ENCODE measurements at places on chromosomes 2 and 18. TPM values are rescaled to one million over a fixed set of nuclear protein-coding genes. Genes with fewer than 3 reads are reported as not detected.

Gene GTF3C2
- total RNA-seq = 30.8 TPM

Gene TTN
- 4,462 TPM for total RNA-seq

Gene SGPP2
- total RNA-seq = 0.06 TPM

Gene DCTN1
- 99.0 TPM for total RNA-seq

Gene TXNDC2
- not detected for total RNA-seq

Gene LAPTM4A
- 69.6 TPM for total RNA-seq

Gene TMEM17
- total RNA-seq = 0.57 TPM

GRCh38 chr2:31440764-31441163, 26.2 kb upstream of the XDH start:
- no peak overlapping the region for H3K4me3 ChIP-seq
- H3K27me3 ChIP-seq = no peaks in the 10 kb centered on the region
- H3K27ac ChIP-seq = no peak overlapping the region
- no peak for DNase-seq
- H3K36me3 ChIP-seq = no peaks in the 10 kb centered on the region

- H3K27ac ChIP-seq = no peak overlapping the region
- no peak overlapping the region for H3K4me3 ChIP-seq
- H3K4me1 ChIP-seq = no peaks in the 10 kb centered on the region
- no peaks in the 10 kb centered on the region for H3K36me3 ChIP-seq
- no peaks in the 10 kb centered on the region for H3K27me3 ChIP-seq
Observed at GRCh38 chr18:24651434-24651833, 191.0 kb downstream of the HRH4 start.

DNA sequence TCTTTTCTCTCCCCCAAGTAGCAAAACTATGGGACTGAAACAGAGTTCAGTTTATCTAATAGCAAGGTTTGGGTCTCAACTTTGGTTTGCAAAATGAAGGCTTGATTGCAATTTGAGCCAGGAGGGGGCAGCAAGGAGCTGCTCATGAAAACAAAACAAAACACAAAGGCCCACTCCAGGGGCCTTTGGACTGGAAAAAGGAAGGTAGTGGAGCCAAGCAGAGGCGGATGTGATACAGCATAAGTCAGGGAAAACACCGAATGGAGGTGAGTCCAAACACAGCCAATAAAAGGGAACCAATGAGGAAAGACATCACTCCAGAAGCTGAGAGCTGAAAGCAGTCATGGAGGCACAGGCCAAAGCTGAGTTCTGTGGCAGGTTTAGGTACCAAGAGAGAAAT, 799.7 kb upstream of the ACVR2A start:
- no peaks in the 10 kb centered on the region for H3K4me1 ChIP-seq
- peak; percentile 22 for DNase-seq
- no peak overlapping the region for H3K4me3 ChIP-seq
- H3K27me3 ChIP-seq = no peaks in the 10 kb centered on the region

DNA sequence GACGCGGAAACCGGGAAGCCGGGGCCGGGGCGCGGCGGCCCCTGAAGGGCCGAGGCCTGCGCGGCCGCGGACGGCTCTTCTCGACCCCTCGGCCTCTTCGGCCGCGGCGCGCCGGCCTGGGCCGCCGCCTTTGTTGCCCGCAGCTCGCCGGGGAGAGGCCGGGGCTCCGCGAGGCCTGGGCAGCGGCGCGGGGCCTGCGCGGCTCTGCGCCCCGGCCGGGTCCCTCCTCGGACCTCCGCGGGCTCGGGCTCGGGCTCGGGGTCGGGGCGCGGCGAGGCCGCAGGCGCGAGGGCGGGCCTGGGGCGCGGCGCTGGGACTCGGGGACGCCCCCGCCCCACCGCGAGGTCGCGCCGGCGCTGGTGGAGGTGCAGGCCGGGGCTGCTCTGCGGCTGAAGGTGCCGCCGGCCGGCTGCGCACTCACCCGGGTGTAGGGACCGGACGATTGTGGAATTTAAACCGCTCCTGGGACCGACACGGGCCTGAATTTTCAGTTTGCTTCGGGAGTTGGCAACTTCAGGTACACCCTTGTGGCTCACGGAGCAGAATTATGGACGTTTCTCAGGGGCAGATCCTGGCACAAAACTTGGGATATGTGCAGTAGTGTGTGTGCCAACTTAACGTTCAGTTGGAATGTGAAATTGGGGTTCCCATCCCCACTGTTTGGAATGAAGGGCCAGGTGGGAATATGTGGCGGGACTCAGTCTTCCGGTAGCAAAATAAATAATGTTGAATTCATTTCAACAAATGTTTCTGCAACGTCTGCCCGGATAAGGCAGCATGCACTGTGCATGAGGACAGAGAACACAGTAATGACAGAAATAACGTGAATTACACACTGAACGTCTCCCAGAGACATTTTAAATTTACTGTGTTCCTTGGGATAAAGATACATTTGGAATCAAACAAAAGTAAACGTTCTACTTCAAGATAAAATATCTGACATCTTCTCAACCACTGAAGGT, 787 bp downstream of the SOCS6 start:
- peaks cover 43% of the 10 kb centered on the region for H3K4me1 ChIP-seq
- peak; percentile 37 for DNase-seq
- no peaks in the 10 kb centered on the region for H3K36me3 ChIP-seq
- H3K27me3 ChIP-seq = no peaks in the 10 kb centered on the region

- H3K27me3 ChIP-seq = no peaks in the 10 kb centered on the region
- no peak overlapping the region for H3K4me3 ChIP-seq
- H3K27ac ChIP-seq = no peak overlapping the region
- H3K4me1 ChIP-seq = peaks cover 21% of the 10 kb centered on the region
Observed at GRCh38 chr18:35000457-35000856, 40.8 kb upstream of the MAPRE2 start.

GRCh38 chr2:37877457-37878315, 47.4 kb upstream of the RMDN2 start:
- peaks cover 5% of the 10 kb centered on the region for H3K4me1 ChIP-seq
- no peak for DNase-seq
- H3K36me3 ChIP-seq = no peaks in the 10 kb centered on the region

DNA sequence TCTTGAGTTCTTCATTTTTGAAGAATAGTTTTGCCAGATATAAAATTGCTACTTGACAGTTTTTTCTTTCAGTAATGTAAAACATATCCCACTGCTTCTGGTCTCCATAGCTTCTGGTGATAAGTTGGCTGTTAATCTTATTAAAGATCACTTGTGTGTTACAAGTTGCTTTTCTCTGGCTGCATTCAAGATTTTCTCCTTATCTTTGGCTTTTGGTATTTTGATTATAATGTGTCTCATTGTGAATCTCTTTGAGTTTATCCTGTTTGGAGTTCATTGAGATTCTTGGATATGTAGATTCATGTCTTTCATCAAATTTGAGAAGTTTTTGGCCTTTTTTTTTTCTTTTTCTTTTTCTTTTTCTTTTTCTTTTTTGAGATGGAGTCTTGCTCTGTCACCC, 20.2 kb upstream of the ADNP2 start:
- no peak for DNase-seq
- H3K27ac ChIP-seq = no peak overlapping the region
- H3K27me3 ChIP-seq = no peaks in the 10 kb centered on the region

- H3K4me3 ChIP-seq = no peak overlapping the region
- no peaks in the 10 kb centered on the region for H3K36me3 ChIP-seq
- peaks cover 50% of the 10 kb centered on the region for H3K4me1 ChIP-seq
- peak overlapping the region; percentile 31 for H3K27ac ChIP-seq
Observed at GRCh38 chr2:10407841-10408648, 40.1 kb downstream of the ODC1 start.

GRCh38 chr2:121804997-121805765, 49.7 kb downstream of the TSN start:
- H3K4me1 ChIP-seq = peaks cover 7% of the 10 kb centered on the region
- no peak overlapping the region for H3K27ac ChIP-seq
- DNase-seq = no peak
- no peak overlapping the region for H3K4me3 ChIP-seq

DNA sequence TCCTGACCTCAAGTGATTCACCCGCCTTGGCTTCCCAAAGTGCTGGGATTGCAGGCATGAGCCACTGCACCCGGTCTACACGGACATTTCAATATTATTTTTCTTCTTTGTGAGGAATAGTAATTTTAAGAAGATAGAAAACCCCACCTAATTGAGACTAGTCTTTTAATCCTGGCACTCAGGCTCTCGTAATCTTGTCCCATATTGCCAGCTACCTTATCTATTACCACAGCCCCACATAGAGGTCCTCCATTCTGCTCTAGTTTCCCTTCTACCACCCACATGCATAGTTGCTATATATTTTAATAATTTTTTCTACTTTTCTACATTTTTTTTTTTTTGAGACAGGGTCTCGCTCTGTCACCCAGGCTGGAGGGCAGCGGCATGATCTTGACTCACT, 9.5 kb upstream of the USP14 start:
- H3K36me3 ChIP-seq = no peaks in the 10 kb centered on the region
- DNase-seq = no peak
- no peaks in the 10 kb centered on the region for H3K4me1 ChIP-seq
- H3K27ac ChIP-seq = no peak overlapping the region
- no peak overlapping the region for H3K4me3 ChIP-seq

DNA sequence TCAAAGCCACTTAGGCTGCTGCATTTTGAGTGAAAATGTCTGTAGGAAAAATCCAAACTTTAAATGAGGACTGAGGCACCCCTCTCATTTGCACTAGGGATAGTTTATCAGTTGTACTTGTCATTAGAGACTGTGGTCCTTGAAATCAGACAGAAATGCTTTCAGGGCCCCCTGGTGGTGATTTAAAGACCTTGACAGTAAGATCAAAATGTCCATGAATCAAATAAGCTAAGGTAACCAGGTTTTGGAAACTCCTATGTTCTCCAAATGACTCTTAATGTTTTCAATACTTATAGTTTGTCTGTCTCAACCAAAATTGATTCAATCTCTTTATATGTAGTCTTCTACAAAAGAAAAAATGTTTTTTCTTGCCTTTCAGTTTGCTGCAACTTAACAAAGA, 28.8 kb upstream of the DDX18 start:
- no peaks in the 10 kb centered on the region for H3K36me3 ChIP-seq
- no peaks in the 10 kb centered on the region for H3K4me1 ChIP-seq
- H3K27me3 ChIP-seq = no peaks in the 10 kb centered on the region
- no peak overlapping the region for H3K27ac ChIP-seq

GRCh38 chr18:7512348-7512747, 54.8 kb upstream of the PTPRM start:
- H3K36me3 ChIP-seq = no peaks in the 10 kb centered on the region
- DNase-seq = no peak
- no peaks in the 10 kb centered on the region for H3K4me1 ChIP-seq
- H3K4me3 ChIP-seq = no peak overlapping the region
- no peaks in the 10 kb centered on the region for H3K27me3 ChIP-seq

Data from psoas muscle (tissue), 8 donors.